HS-5 (cell line): ENCODE measurements at places on chromosomes 6 and 20.
A peak's percentile ranks its signal among the peaks of the same experiment; 100 is the strongest.

DNA sequence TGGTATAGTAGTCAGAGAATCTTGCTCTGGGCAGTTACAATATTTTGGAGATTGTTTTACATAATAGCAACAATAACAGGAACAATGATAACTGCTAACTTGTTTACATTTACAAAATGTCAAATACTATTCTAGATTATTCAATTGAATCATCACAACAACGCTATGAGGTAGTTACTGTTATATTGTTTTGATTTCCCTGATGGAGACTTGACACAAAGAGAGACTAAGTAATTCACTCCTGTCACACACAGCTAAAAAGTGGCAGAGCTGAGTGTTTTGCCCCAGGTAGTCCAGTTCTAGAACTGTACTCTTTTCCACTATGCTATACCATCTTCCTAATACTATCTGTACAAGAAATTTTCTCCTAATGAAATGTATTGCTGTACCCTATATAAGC lies 356.1 kb downstream of the LAMA2 start:
- DNase-seq = no peak

GRCh38 chr6:21707524-21708319 lies 114.2 kb downstream of the SOX4 start:
- DNase-seq = no peak

DNA sequence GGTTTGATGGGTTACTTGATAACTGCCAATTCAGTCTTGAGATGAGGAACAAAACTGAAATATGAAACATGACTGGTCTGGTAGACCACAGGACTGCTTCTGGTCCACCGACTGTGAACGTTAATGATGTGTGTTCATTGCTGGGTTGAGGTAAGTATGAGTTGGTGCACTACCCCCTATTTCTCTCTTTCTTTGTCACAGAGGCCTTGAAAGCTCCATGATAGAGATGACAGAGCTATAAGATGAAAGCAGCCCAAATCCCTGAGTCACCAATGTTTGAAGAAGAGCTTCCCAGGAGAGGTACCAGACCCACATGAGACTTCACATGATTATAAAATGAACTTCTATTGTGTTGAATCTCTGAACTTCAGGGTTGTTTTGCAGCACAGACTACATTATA lies 555.5 kb downstream of the PTPRT start:
- DNase-seq = no peak

- no peak for DNase-seq
These were observed 21.4 kb downstream of the TTBK1 start for GRCh38 chr6:43264599-43265145.

DNA sequence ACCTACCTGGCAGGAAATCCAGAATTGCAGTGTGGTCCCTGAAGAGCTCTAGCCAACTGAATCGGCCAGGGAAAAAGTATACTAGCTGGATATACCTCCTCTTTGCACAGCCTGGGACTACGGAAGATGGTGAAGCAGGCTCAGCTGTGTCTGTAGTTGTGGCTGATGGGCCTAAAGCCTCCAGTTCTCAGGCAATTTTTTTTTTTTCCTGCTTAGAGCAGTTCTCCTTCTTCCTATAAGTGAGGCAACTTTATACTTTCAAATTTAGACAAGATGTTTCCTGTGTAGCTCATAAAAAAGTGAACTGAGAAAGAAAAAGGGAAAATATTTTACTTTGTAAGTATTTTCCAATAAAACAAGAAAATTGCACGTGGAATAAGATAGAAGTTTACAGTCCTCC lies 172.9 kb downstream of the CARMIL1 start:
- no peak for DNase-seq

GRCh38 chr6:33017694-33018353 lies 8.4 kb upstream of the HLA-DOA start:
- DNase-seq = no peak

GRCh38 chr6:158605266-158605878 lies 39.2 kb downstream of the DYNLT1 start:
- DNase-seq = peak; percentile 14

DNA sequence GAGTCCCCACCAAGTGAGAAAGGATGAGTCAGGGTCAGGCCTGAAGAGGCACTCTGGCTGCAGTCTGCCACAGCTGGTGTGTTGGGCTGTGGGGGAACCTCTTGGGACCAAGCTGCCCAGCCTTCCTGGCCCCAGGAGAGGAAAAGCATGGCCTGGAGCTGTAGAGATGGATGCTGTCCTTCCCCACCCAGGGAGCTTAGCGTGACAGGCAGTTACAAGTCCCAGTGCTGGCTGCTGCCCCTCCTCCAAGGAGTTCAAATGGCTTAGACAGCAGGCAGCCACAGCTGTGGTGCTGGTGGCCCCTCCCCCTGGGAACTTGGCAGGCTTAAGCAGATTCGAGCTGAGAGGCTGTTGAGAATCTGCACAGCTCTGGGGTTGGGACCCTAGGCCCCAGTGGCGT lies 253.2 kb downstream of the PLCB1 start:
- DNase-seq = no peak

- no peak for DNase-seq
These were observed 243.1 kb upstream of the SLC35B3 start for GRCh38 chr6:8678466-8678865.

GRCh38 chr20:20747298-20747697 lies 34.9 kb upstream of the RALGAPA2 start:
- DNase-seq = no peak

DNA sequence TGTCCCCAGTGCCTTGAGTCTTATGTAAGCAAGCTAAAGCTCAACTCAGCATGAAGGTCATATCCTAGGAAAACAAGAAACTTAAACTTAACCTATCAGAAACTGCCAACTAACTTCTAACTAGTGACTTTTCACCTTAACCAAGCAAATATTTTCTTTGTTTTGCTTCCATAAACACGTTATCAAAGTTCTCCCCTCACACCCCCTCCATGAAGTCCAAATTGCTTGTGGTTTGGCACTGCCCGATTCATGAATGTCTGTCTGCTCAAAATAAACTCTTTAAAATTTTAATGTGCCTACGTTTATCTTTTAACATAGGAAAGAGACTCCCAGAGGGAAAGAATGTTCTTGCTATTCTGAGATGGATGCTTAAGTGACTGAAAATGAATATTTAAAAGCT lies 34.9 kb downstream of the GSTA2 start:
- DNase-seq = no peak

GRCh38 chr6:105346052-105346451 lies 56.8 kb downstream of the PREP start:
- DNase-seq = no peak

- DNase-seq = no peak
These were observed 247.3 kb upstream of the TENT5A start for GRCh38 chr6:81999826-82000225.

DNA sequence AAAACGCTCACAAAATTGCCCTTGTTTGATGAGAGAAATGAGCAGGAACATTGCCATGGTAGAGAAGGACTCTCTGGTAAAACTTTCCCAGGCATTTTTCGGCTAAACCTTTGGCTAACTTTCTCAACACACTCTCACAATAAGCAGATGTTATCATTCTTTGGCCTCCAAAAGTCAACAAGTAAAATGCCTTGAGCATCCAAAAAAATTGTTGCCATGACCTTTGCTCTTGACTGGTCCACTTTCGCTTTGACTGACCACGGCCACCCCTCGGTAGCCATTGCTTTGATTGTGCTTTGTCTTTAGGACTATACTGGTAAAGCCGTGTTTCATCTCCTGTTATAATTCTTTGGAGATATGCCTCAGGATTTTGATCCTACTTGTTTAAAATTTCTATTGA lies 41.1 kb upstream of the PREP start:
- no peak for DNase-seq

- no peak for DNase-seq
These were observed 95.6 kb downstream of the TOX2 start for GRCh38 chr20:44010162-44010704.

- no peak for DNase-seq
These were observed 198.6 kb downstream of the CDKAL1 start for GRCh38 chr6:20732896-20733295.

GRCh38 chr6:155493026-155493693 lies 37.5 kb upstream of the NOX3 start:
- DNase-seq = no peak

DNA sequence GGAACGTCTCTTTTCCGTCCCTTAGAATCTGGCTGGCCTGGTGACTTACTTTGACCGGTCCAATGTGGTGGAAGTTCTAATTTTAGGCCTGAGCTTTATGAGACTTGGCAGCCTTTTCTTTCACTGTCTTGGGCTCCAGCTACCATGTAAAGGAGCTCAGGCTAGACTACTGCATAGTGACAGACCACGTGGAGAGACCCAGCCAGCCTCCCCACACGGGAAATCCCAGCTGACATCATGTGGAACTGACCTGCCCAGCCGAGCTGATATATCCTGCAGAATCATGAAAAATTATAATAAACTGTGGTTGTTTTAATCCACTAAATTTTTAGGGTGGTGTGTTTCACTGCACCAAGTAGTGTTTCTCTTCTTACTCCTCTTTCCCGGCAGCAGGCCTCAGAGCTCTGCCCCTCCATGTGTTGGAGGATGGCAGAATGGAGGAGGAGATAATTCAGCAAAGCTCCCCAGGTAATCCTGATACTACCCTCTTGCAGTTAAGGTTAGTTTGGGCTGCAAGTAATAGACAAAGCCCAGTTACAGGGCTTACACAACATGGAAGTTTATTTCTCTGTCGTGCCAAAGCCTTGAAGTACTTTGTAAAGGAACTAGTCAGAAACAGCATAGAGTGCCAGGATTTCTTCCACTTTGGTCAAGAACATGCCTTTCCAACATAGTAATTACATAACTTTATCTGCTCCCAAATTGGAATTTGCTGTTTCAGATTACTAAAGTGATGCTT lies 87.5 kb downstream of the SH3BGRL2 start:
- DNase-seq = no peak

- DNase-seq = no peak
These were observed 42.8 kb upstream of the LY86 start for GRCh38 chr6:6545616-6546317.

- no peak for DNase-seq
These were observed 78.7 kb downstream of the NCOA7 start for GRCh38 chr6:125869427-125869826.

DNA sequence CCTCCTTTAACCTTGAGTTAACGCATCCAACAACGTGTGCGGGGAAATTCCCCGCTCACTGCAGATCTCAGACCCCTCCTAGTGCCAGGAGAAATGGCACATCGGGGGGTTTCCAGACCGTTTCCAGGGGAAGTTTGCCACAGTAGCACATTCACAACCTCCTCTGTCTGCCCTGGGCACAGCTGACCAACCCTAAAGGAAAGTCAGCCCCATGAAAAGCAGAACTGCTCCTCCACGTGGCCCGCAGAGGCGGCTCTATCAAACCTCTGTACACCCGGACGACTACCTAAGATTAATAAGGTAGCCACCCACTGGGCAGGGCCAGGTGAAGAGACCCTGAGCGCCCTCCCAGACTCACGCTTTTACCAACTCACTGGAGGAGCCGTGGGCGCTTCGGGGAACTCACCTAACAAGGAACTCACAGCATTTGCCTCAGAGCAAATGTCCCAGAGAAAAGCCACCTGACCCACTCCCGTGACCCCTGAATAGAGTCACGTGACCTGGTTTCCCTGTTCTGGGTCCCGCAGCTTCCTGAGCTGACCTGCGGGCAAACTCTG lies 93.1 kb downstream of the PRND start:
- no peak for DNase-seq

- no peak for DNase-seq
These were observed 9.8 kb downstream of the GTSF1L start for GRCh38 chr20:43716757-43717615.

DNA sequence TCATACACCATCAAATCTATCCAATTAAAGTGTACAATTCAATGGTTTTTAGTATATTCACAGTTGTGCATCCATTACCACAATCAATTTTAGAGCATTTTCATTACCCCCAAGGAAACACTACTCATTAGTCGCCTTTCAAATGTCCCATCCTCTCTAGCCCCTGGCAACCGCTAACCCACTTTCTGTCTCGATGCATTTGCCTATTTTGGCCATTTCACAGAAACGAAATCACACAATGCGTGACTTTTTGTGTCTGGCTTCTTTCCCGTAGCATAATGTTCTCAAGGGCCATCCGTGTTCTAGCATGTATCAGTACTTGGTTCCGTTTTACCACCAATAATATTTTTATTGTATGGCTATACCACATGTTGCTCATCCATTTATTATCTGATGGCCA lies 51.7 kb downstream of the PPP1R3G start:
- DNase-seq = no peak

DNA sequence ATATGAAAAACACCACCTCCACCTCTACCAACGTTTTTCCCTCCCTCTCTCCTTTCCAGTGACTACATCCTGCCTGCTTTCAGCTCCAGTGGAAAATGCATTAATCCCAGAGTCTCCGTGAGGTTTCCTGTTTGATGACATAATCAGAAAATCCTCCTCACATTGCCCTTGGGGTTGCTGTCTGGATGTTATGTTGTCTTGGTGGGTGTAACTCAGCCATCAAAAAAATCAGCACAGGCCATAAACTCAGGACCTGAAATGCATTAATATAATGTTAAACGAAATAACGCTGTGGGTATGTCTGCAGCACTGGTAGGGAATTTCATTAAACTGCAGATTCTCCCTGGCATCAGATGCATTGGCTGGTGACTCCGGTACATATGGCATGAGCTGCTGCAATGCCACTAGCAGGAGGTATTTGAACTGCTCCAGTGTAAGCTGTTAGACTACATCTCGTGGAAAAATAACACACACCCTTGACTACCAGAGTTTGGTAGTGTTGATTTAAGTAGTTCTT lies 297.8 kb downstream of the PRL start:
- peak; percentile 15 for DNase-seq

DNA sequence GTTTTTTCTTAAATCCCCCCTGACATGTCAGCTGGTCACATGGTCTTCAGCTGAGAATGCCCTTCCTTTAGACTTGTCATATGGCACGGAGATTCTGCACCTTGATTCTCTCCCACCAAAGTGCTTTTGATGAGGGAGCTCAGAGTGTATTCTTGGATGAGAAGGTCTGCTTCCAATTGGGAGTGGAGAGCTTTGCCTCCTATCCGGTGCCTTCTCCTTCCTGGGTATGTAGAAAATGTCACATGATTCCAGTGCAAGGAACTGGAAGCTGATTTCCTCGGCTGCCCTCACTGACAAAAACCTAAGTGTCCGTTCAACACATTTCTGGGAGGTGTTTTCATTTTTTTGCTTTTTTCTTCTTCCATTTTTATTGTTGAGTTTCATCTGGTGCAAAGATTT lies 197.2 kb downstream of the TFAP2C start:
- DNase-seq = no peak

GRCh38 chr6:100099189-100100074 lies 105.4 kb upstream of the MCHR2 start:
- no peak for DNase-seq
